ENCODE measurements at places on chromosomes 4 and X.

- no peak for DNase-seq
Observed at GRCh38 chr4:44761306-44761705, 35.0 kb upstream of the GNPDA2 start.

DNA sequence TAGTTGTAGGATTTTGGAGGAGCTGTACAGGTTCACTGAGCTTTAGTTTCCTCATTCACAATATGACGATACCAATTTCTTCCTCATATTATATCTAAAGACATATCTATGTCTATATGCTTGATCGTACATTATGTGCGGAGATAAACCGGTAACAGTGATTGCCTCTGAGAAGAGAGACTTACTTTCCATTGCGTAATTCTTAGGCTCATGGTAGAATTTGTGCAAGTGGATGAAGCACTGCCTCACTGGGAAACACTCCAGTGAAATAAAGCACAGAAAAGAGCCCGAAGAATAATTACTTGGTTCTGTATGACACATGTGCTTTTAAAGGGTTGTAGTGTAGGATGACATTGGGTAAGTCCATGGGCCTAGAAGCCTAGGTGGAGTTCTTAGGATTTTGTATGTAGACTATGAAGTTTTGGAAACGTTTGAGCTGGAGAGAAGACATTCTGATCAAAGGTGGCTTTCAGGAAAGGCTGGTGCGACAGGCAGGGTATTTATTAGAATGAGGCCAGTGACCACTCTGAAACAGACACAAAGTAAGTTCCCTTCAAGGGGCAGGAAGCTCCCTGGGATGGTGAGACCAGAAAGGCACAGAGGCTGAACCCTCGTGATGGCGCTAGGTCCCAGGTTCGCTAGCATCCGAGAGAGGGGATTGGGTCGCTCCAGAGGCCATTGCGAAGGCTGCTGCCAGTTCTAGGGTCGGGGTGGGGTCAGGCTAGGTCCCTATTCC is 649 bp upstream of the VBP1 start:
- no peak for DNase-seq

- DNase-seq = no peak
Observed at GRCh38 chr4:6951880-6952381, 42.3 kb downstream of the TBC1D14 start.

- no peak for DNase-seq
Observed at GRCh38 chrX:135389243-135389642, 32.5 kb upstream of the SMIM10L2A start.

DNA sequence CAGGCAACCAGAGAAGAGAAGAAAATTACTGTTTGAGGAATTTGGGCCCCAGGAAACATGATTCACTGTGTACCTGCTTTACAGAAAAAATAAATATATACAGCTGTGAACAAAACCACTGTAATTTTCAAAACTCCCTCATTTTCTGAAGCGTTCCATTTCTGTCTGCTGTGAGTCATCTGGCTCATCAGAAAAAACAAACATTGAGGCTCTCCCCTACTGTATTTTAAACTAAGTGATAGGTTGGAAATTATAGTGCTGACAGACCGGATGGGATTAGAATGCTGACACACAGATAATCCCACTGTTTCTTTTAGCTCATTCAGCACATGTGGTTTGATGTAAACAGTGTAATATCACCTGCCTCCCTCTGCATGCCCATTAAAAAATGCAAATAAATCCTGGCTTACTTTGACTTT is 847.0 kb downstream of the TRIML1 start:
- DNase-seq = no peak

- no peak for DNase-seq
Observed at GRCh38 chr4:48134081-48134480, at the start of gene TXK. TSS of gene TXK (minus strand) at chr4:48134250. CDS start at chr4:48134170, 80 bp downstream.

DNA sequence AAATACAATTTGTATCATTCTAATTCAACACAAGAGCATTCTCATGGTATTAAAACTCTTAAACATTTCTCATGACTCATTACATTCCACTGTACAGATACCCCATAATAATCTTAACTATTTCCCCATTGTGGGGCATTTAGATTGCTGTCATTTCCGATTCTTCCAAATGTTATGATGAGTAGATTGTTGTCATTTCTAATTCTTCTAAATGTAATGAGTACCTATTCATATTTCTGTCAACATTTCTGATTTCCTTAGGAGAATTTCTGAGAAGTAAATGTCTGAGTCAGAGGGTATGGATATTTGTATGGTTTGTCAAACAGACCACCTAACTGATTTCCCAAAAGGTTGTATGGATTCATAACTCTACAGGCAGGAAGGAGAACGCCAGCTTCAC is 8.3 kb downstream of the S100G start:
- DNase-seq = no peak

DNA sequence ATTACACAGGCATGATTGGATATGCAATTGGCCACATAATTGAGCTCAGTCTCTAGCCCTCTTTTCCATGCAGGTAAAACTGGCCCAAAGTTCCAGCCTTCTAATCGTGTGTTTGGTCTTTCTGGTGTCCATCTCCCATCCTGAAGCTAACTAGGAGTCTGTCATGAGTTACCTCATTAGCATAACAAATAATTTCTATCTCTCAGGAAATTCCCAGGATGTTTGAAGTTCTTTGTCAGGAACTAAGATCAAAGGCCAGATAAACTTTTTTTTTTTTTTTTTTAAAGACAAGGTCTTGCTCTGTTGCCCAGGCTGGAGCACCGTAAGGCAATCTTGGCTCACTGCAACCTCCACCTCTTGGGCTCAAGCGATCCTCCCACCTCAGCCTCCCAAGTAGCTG is 15.8 kb downstream of the ATXN3L start:
- no peak for DNase-seq

DNA sequence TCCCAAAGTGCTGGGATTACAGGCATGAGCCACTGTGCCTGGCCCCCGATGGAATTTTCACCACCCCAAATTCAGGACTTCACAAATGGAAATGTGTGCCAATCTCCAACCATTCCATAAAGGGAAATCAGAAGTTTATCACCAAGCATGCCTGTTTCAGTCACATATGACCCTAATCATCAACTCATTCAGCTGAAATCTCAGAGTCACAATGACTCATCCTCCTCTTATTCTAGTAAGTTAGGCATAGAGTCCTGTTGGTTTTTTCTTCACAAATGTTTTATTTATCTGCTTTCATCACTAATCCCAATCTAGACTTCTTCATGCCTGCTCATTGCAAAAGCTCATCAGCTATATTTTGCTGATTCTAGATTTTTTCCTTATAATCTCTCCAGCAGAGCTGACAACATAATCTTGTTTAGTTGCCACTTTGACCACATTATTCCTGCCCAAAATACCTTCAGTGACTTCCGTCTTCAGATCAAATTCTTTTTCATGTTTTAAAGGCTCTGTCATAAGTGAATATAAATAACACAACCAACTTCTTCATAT is 83.3 kb downstream of the SLC7A11 start:
- no peak for DNase-seq

- no peak for DNase-seq
Observed at GRCh38 chr4:8472689-8473197, 32.2 kb downstream of the TRMT44 start.

GRCh38 chr4:94479358-94480141 is 27.8 kb downstream of the PDLIM5 start:
- no peak for DNase-seq

GRCh38 chrX:115259238-115259875 is 25.5 kb upstream of the LRCH2 start:
- DNase-seq = no peak

- DNase-seq = no peak
Observed at GRCh38 chrX:16659321-16659720, 9.4 kb downstream of the S100G start.

DNA sequence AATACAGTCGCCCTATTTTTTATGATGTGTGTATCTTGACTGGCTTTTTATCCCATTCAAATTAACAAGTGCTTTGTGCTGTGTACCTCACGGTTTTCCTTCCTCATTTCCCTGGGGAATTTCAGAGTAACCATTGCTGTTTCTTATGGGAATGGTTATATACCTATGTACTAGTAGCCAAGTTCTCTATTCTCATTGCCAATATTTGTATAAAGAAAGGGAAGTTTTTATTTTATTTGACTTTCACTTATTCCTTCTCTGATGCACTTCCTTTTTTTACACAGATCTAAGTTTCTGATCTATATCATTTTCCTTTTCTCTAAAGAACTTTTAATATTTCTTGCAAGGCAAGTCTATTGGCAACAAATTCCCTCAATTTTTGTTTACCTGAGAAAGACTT is 181.3 kb downstream of the SOWAHB start:
- no peak for DNase-seq

Data from nucleus accumbens (tissue), 56 donors.